ENCODE measurements at places on chromosomes 4 and X.
A peak's percentile ranks its signal among the peaks of the same experiment; 100 is the strongest.

GRCh38 chr4:168674077-168674747, 177.4 kb downstream of the PALLD start:
- no peak for DNase-seq

- DNase-seq, result no peak
Observed at GRCh38 chr4:14650127-14650526, 352.2 kb upstream of the CPEB2 start.

DNA sequence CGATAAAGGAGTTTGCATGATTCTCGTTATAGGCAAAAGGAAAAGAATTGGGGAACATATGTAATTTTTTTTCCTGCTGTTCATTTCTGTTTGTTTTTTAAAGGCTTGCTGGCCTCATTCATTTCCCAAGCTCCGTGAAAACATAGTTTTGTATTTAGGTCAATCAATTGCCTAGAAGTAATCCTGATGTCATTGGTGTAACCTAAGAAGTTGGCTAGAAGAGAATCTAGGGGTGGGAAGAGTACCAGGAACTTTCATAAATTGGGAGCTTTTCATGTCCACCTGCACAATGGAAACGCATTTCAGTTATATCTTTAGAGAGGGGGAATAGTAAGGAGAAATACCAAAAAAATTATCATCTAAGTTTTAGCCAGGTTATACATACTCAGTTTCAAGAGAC, 3.8 kb downstream of the RAPGEF2 start:
- no peak for DNase-seq

GRCh38 chr4:164221631-164222030, 532.3 kb upstream of the SMIM31 start:
- DNase-seq, result no peak

DNA sequence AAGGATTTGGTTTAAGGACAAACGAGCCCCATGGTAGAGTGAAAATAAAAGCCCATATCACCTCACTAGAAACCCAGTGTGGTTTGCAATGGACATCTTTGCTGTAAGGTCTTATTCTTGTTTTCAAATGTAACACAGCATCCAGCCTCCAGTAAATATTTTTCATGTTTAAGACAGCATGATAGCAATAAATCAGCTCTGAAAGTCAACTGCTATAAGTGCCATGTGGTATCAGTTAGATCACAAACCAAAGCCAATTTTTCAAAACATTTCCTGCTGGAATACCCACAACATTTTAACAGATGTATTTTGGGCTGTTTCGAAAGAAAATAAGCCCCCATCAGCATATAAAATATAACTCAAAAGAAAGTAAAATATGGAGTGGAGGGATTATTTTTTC, 24.0 kb upstream of the SCML1 start:
- DNase-seq, result no peak

- no peak for DNase-seq
Observed at GRCh38 chr4:139961344-139961946, 192.5 kb downstream of the MAML3 start.

DNA sequence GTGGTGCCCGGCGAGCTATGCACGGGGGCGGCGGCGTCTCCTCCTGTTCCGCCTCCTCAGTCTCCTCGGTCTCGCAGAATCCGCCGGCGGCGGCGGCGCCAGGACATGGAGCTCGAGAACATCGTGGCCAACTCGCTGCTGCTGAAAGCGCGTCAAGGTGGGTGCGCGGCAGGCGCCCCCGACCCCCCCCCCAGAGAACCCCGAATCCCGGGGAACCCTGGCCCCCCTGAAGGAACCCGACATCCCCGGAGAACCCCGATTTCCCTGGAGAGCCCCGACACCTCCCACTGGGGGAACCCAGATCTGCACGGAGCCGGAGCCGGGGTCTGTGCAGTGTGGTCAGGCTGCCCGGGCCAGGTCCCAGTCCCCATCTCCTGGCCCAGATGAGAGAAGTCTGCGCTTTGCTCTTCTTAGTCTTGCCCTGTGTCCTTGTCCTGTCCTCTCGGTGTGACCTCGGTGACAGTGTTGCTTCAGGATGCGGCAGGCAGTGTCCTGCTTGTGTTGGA, 648 bp downstream of the GRK4 start:
- DNase-seq, result peak; percentile 42

DNA sequence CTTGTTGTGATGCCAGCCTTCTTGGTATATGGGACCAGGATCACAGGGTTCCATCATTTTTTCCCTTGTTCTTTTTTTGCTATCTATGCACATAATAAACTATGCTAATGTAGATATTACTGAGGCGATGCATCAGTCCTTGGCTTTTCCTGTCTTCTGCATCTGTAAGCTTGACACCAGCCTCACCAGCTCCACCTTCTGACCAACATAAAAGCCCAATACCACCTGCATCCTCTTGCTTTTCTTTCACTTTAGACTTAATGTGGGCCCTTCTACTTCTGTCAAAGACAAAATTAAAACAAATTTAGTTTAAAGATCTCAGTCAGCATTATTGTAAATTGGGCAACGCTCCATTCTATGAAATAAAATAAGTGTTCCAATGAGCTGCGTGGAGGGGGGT, 1718.8 kb upstream of the PCDH10 start:
- DNase-seq, result no peak

- no peak for DNase-seq
Observed at GRCh38 chr4:137609718-137610430, 77.6 kb upstream of the PCDH18 start.

DNA sequence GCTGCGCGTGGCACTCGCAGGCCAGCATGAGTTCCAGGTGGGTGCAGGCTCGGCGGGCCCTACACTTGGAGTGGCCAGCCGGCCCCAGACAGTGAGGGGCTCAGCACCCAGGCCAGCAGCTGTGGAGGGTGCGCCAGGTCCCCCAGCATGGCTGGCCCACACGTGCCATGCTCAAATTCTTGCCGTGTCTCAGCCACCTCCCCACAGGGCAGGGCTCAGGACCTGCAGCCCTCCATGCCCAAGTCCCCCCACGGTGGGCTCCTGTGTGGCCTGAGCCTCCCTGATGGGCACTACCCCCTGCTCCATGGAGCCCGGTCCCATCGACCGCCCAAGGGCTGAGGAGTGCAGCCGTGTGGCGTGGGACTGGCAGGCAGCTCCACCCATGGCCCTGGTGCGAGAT, 210.2 kb downstream of the COX7B2 start:
- DNase-seq, result no peak

DNA sequence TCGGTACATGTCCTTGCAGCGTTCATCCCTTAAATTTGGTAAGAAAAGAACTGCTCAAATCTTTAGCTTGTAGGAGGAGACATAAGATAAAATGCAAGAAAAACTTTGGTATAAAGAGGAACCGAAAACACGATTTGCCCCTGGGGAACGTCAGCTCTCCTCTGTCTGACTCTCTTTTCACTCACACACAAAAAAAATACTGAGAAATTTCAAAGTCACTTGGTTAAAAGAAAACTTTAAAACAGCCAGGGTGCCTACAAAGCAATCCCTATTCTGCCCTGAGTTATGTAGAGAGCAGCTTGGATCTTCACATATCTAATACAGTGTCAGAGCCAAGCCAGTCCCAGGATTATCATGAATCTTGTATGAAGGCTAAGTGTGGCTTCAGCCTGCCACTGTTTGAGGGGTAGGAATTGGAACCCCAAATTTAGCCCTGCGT, 248.5 kb upstream of the CXXC4 start:
- no peak for DNase-seq

DNA sequence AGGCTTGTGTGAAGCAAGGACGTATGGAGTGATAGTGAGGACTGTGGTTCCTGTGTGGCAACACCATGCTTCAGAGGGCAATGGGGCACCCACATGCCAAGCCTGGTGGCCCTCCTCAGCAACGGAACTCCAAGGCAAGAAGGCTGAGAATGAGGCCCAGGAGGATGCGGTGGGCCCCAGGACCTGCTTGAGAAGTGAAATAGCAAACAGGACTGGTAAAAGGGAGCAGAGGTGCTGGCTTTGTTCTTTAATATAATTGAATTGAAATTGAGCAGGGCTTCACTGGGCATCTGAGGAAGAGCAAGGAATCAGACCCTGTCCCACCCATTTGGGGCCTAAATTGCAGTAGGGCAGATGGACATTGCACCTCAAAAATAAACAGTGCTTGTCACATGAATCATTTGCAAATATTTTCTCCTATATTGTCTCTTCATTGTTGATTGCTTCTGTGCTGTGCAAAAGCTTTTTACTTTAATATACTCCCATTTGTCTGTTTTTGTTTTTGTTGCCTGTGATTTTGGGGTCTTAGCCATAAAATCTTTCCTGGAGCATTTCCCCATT, 2.3 kb downstream of the TMEM187 start:
- no peak for DNase-seq

DNA sequence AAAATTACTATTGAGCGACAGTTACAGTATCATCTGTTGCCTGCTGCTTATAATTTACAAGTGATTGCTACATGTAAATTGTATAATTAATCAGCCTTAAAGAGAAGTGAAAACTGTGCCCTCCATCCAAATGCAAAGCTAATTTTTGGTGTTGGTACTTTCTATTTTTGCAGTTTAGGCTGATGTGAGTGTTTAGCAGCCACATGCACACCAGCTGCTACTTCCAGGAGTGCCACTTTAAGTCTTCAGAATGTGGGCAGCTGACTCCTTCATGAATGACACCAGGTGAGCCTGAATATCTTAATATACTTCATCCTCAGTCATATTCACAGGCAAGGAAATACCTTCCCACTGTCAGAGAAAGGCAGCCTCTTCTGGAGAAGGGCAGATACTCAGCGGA, 149.8 kb upstream of the RASGEF1B start:
- no peak for DNase-seq

- no peak for DNase-seq
Observed at GRCh38 chr4:109614466-109614865, 54.4 kb downstream of the MCUB start.

GRCh38 chr4:37799941-37800554, 26.4 kb upstream of the PGM2 start:
- DNase-seq, result no peak

DNA sequence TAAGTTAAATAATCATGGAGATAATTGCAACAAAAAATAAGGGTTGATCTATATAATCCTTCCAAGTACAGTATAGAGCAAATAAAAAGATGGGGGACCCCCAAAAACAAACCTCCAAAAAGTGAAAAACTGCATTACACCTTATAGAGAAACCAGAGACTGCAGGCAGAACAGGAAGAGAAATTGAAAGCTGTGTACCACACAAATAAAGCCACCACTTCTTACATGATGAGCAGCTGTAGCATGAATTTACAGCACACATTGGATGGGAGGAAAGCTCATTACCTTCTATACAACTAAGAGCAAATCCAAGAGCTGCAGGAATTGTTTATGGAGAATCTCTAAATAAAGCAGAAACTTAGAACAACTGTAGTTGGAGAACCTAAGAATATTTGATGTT, 152.4 kb upstream of the PDE5A start:
- no peak for DNase-seq

DNA sequence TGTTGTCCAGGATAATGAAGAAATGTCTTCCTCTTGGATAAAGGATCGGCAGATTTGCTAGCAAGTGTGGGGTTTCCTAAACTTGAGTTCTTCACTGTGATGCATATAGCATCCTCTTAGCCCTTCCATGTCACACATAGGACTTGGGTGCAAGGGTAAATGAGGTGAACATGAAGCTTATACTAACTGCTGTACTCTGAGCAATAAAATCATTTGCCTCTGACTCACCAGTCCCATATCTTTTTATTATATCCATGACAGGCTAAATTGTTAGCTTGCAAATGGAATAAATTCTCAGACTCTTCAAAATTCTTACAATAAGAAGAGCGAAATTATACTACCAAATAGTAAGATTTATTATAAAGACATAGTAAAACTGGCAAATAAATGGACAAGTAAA, 14.7 kb upstream of the TBC1D1 start:
- DNase-seq, result no peak

DNA sequence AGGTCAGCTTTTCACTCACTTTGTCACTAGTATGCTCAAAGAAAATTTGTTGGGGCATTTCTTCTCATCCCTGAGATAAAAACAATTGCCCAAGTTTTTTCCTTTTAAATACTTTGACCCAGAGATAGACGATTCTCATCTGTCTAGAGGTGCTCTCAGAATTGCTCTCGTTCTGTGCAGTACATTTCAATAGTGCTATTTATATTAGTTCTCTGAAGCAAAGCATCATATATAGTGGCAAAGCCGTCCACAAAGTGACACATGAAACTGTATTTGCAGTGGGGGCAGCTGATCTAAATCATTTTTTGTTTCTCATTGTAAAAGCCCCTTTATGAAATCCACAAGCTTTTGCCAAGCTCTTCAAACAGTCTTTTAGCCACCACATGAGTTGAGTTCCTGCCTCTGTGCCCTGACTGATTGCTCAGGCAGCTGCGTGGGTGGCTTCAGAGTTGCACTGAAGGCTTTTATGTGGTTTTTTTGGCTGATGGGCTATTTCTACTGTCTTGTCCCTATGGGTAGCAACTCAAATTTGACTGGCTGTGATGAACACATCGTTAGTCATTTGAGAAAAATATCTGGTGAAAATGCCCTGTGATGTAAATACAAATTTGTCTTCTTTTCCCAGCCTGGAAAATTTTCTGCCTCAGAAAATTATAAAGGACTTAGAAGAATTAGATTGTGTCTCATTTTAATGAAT, 119.1 kb upstream of the OTUD4 start:
- DNase-seq, result peak; percentile 7

- no peak for DNase-seq
Observed at GRCh38 chr4:185004562-185005218, 13.6 kb upstream of the HELT start.
